Sigmoid colon (tissue), 7 donors: ENCODE measurements at places on chromosomes 6 and 20.
A peak's percentile ranks its signal among the peaks of the same experiment; 100 is the strongest.

- peak; percentile 44 for DNase-seq
- H3K4me3 ChIP-seq = no peak overlapping the region
- H3K36me3 ChIP-seq = peaks cover 13% of the 10 kb centered on the region
- no peaks in the 10 kb centered on the region for H3K27me3 ChIP-seq
- H3K27ac ChIP-seq = peak overlapping the region; percentile 62
Observed at GRCh38 chr6:158033077-158033750, 51.6 kb downstream of the SYNJ2 start.

- no peak for DNase-seq
- H3K27ac ChIP-seq = no peak overlapping the region
- H3K4me1 ChIP-seq = no peaks in the 10 kb centered on the region
- no peaks in the 10 kb centered on the region for H3K27me3 ChIP-seq
- H3K4me3 ChIP-seq = no peak overlapping the region
- no peaks in the 10 kb centered on the region for H3K36me3 ChIP-seq
Observed at GRCh38 chr20:61649860-61650162, 397.8 kb downstream of the CDH4 start.

DNA sequence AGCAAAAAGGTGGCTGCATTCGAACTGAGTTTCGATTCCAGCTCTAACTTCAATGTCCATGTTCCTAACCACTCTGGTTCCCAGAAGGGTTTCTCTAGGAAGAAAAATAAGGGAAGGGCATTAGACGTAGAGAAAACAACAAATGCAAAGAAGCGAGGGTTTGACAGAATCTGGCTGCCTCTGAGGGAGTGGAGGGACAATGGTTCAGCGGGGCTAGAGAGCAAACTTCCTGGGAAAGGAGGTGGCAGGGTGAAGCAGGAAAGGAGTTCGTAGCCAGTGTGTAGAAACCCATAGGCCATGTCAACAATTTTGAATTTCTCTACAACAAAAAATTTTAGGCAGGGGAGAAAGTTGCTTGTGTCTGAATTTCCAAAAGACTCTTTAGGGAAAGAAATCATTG, 14.5 kb upstream of the DNAAF9 start:
- DNase-seq = no peak
- no peaks in the 10 kb centered on the region for H3K36me3 ChIP-seq
- H3K4me1 ChIP-seq = no peaks in the 10 kb centered on the region
- H3K27ac ChIP-seq = no peak overlapping the region

DNA sequence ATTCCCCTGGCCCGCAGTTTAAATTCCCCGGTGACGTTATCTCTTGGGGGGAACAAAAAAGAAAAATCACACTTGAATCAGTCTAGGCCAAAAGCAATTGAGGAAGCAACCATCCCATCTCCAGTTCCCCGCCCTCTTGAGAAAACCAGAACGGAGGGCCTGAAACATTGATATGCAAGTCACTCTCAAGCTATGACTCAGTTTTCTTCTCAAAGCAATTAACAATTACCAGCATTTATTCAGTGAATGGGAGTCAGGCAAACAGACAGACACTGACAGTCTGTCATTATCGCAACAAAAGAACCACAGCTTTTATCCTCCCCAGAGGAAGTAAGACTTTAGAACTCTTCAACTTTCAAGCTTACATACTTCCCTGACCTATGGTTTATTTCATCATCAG, 100.9 kb downstream of the OPRM1 start:
- H3K4me1 ChIP-seq = no peaks in the 10 kb centered on the region
- no peak overlapping the region for H3K27ac ChIP-seq
- DNase-seq = no peak
- H3K4me3 ChIP-seq = no peak overlapping the region
- H3K36me3 ChIP-seq = no peaks in the 10 kb centered on the region

- no peak overlapping the region for H3K27ac ChIP-seq
- H3K4me3 ChIP-seq = no peak overlapping the region
- no peaks in the 10 kb centered on the region for H3K4me1 ChIP-seq
- no peaks in the 10 kb centered on the region for H3K27me3 ChIP-seq
Observed at GRCh38 chr6:44104481-44105021, 22.7 kb downstream of the MRPL14 start.

DNA sequence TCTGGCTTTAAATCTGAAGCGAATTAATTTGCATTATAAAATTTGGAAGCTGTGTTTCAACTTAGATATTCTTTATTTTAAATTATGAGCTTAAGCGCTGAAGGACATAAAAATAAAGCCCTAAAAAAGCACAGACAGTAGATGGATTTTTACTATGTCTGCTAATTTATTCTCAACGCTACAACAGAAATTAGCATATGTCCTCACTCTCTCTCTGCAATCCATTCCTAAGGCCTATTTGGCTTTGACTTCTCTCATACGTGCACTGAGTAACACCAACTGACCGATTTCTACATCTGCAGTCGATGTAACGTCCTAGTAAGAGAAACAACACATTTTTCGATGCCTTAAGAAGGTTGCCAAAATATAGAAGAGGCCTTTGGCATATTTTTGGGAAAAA, 23.7 kb downstream of the HEBP2 start:
- H3K4me3 ChIP-seq = no peak overlapping the region
- H3K36me3 ChIP-seq = peaks cover 7% of the 10 kb centered on the region
- H3K4me1 ChIP-seq = no peaks in the 10 kb centered on the region
- H3K27ac ChIP-seq = no peak overlapping the region

- H3K27me3 ChIP-seq = no peaks in the 10 kb centered on the region
- H3K4me3 ChIP-seq = no peak overlapping the region
- no peak for DNase-seq
- H3K36me3 ChIP-seq = no peaks in the 10 kb centered on the region
Observed at GRCh38 chr6:130183271-130184222, 39.2 kb downstream of the SAMD3 start.

DNA sequence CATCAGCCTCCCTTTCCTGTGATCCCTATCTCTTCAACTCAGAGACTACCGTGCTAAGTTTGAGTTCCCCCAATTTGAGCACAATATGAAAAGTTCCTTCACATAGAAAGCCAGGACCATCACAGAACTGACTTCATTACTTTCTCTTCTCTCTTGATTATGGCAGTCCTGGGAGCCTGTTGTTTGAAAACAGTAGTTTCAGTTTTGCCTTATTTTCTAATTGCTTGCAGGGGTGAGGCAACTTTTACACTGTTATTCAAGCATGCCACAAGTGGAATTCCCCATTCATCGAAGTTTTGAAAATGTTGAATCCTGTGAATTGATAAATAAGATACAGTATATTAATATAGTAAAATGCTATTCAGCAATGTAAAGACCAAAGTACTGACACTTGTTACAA, 569.7 kb upstream of the MARCKS start:
- no peaks in the 10 kb centered on the region for H3K4me1 ChIP-seq
- no peak overlapping the region for H3K4me3 ChIP-seq
- DNase-seq = no peak
- H3K27me3 ChIP-seq = no peaks in the 10 kb centered on the region

GRCh38 chr6:161270116-161270515, 3.7 kb downstream of the AGPAT4 start:
- H3K4me1 ChIP-seq = no peaks in the 10 kb centered on the region
- H3K27ac ChIP-seq = no peak overlapping the region
- H3K27me3 ChIP-seq = no peaks in the 10 kb centered on the region
- no peak overlapping the region for H3K4me3 ChIP-seq
- no peaks in the 10 kb centered on the region for H3K36me3 ChIP-seq

GRCh38 chr6:53811082-53811481, 16.3 kb downstream of the LRRC1 start:
- DNase-seq = no peak
- H3K36me3 ChIP-seq = no peaks in the 10 kb centered on the region
- H3K4me1 ChIP-seq = peaks cover 32% of the 10 kb centered on the region

DNA sequence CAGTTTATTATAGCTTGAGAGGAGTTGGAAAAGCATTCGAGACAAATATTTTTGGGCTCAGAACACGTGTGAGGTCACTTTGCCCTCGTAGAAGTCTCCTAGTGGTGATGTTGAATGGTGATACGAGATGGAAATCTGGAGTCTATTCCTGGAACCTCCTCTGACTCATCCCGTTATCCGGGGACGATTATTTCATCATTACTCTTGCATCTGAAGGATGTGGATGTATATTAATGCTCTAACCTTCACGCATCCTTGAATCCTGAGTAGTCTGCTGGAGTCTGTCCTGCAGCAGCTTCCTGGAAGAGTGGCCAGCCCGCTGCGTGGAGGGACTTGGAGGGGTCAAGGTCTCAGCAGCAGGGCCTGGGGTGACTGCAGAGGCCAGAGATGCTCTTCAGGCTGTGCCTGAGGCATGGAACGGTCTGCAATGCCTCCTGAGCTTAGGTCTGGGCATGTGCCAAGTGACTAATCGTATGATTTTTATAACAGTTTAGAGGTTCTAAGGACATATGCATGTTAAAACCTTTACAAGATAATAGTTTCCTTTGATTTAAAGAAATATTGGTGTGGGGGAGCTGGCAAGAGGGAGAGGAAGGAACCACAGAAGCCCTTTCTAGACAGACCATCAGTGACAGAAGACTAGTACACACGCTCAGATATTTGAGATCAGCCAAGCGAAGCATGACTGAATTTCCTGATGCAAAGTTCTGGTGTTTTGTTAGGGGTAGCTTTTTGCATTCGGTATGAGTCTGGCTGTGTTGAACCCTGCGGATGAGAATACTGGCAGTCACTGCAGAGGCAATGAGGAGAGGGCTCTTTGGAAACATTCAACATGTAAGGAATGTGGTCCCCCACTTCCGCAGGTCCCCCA, 400.2 kb downstream of the QKI start:
- no peak overlapping the region for H3K27ac ChIP-seq
- H3K4me1 ChIP-seq = no peaks in the 10 kb centered on the region
- no peak overlapping the region for H3K4me3 ChIP-seq
- DNase-seq = no peak
- H3K27me3 ChIP-seq = no peaks in the 10 kb centered on the region
- H3K36me3 ChIP-seq = no peaks in the 10 kb centered on the region

GRCh38 chr6:11538819-11539468, 1.4 kb downstream of the TMEM170B start:
- DNase-seq = no peak
- H3K27me3 ChIP-seq = no peaks in the 10 kb centered on the region
- H3K4me3 ChIP-seq = peak overlapping the region; percentile 98

- no peaks in the 10 kb centered on the region for H3K27me3 ChIP-seq
- no peaks in the 10 kb centered on the region for H3K4me1 ChIP-seq
- no peak overlapping the region for H3K27ac ChIP-seq
- DNase-seq = peak; percentile 64
- H3K36me3 ChIP-seq = no peaks in the 10 kb centered on the region
Observed at GRCh38 chr6:357261-357790, 34.2 kb upstream of the IRF4 start.

- no peak for DNase-seq
- no peaks in the 10 kb centered on the region for H3K36me3 ChIP-seq
- no peaks in the 10 kb centered on the region for H3K27me3 ChIP-seq
- H3K4me1 ChIP-seq = no peaks in the 10 kb centered on the region
- H3K4me3 ChIP-seq = no peak overlapping the region
Observed at GRCh38 chr20:63238514-63239125, 2.9 kb downstream of the BIRC7 start.

GRCh38 chr6:38997128-38997761, 51.3 kb upstream of the GLP1R start:
- DNase-seq = no peak
- peaks cover 13% of the 10 kb centered on the region for H3K27me3 ChIP-seq
- H3K27ac ChIP-seq = no peak overlapping the region
- no peaks in the 10 kb centered on the region for H3K36me3 ChIP-seq

DNA sequence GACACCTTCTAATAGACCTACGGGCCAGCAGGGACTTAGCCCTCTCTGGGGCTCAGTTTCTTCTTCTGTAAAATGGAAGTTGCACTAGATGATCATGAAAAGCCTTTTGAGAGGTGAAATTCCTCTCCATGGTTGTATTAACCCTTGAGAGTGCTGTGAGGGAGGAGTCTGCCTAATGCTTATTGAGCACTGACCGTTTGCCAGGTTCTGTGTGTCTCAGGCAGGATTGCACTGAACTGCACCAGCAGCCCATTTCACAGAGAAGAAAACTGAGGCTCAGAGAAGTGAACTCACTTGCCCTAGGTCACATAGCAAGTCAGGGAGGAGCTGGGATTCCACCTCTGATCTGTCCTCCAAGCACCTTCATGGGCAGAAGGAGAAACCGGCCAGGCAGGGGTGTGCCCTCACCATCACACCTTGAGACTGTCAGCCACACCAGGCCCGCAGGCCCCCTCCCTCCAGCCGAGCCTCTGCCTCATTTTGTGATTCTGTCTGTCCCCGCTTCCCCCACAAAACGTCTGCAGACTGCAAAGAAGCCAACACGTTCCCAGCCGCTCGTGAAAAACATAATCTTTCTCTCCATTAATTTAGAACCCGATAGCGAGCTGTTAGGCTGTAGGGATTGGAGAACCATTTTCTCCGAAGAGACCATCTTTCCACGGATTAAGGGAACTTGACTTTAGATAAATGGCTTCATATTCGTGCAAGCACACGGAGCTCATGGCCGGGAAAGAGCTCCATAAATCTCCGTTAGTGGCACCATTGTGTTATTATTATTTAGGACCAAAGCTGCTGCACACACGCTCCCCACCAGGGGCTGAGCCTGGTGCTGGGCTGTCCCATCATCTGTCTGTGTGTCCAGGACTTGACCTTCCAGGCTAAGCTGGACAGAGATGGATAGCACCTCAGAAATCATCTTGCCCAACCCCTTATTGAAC, 46.0 kb downstream of the KIAA1755 start:
- H3K4me1 ChIP-seq = peaks cover 19% of the 10 kb centered on the region
- no peaks in the 10 kb centered on the region for H3K36me3 ChIP-seq
- peak; percentile 59 for DNase-seq
- H3K27me3 ChIP-seq = no peaks in the 10 kb centered on the region
- no peak overlapping the region for H3K4me3 ChIP-seq
- no peak overlapping the region for H3K27ac ChIP-seq

DNA sequence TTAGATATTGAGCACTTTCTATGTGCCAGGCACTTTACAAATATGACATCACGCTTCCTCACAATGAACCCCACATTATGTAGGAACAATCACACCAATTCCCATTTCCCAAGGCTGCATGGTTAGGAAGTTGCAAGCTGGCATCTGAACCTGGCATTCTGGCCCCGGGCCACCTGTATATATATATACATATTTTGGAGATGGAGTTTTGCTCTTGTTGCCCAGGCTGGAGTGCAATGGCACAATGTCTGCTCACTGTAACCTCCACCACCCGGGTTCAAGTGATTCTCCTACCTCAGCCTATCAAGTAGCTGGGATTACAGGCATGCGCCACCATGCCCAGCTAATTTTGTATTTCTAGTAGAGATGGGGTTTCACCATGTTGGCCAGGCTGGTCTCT, 30.4 kb downstream of the SRC start:
- no peaks in the 10 kb centered on the region for H3K4me1 ChIP-seq
- no peaks in the 10 kb centered on the region for H3K36me3 ChIP-seq
- H3K27me3 ChIP-seq = no peaks in the 10 kb centered on the region
- DNase-seq = peak; percentile 42

- H3K4me3 ChIP-seq = no peak overlapping the region
- H3K27ac ChIP-seq = no peak overlapping the region
- H3K36me3 ChIP-seq = no peaks in the 10 kb centered on the region
Observed at GRCh38 chr20:11867291-11867919, 50.3 kb upstream of the BTBD3 start.

- no peak for DNase-seq
- no peaks in the 10 kb centered on the region for H3K4me1 ChIP-seq
- no peaks in the 10 kb centered on the region for H3K27me3 ChIP-seq
- no peaks in the 10 kb centered on the region for H3K36me3 ChIP-seq
- no peak overlapping the region for H3K27ac ChIP-seq
Observed at GRCh38 chr20:6530254-6530653, 237.2 kb upstream of the BMP2 start.

GRCh38 chr6:167588181-167588919, 238.4 kb upstream of the AFDN start:
- H3K4me3 ChIP-seq = no peak overlapping the region
- H3K36me3 ChIP-seq = no peaks in the 10 kb centered on the region
- no peak overlapping the region for H3K27ac ChIP-seq
- DNase-seq = peak; percentile 48
